ENCODE measurements at places on chromosomes 11 and 22.
A peak's percentile ranks its signal among the peaks of the same experiment; 100 is the strongest.

DNA sequence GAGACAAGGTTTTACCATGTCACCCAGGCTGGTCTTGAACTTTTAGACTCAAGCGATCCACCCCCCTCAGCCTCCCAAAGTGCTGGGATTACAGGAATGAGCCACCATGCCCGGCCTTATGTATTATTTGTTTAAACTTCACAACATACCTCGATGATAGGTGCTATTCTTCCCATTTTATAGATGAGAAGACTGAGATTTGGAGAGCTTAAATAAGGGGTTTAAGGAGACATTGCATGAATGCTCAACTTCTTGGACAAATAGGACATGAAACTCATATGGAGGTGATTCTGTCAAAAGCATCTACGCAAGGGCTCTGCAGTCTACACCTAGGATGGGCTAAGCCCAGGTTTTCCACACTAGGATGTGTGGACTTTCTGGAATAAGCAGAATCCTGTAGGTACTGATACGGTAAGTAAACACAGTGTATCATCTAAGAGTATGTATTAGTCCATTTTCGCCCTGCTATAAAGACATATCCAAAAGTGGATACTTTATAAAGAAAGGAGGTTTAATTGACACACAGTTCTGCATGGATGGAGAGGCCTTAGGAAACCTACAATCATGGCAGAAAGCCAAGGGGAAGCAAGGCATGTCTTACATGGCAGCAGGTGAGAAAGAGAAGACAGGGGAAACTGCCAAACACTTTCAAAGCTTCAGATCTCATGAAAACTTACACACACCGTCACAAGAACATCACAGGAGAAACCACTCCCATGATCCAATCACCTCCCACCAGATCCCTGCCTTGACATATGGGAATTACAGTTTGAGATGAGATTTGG lies 62.8 kb upstream of the CAPRIN1 start:
- no peak for DNase-seq

DNA sequence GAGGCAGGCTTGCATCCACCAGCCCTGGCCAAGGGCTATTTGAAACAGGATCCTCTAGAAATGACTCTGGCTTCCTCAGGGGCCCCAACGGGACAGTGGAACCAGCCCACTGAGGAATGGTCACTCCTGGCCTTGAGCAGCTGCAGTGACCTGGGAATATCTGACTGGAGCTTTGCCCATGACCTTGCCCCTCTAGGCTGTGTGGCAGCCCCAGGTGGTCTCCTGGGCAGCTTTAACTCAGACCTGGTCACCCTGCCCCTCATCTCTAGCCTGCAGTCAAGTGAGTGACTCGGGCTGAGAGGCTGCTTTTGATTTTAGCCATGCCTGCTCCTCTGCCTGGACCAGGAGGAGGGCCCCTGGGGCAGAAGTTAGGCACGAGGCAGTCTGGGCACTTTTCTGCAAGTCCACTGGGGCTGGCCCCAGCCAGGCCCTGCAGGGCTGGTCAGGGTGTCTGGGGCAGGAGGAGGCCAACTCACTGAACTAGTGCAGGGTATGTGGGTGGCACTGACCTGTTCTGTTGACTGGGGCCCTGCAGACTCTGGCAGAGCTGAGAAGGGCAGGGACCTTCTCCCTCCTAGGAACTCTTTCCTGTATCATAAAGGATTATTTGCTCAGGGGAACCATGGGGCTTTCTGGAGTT lies 13.3 kb downstream of the IL10RA start:
- no peak for DNase-seq

- DNase-seq: peak; percentile 12
These were observed 20.6 kb upstream of the MUC5B start for GRCh38 chr11:1202154-1202775.

- no peak for DNase-seq
These were observed 59.8 kb downstream of the NAV2 start for GRCh38 chr11:19772480-19772879.

DNA sequence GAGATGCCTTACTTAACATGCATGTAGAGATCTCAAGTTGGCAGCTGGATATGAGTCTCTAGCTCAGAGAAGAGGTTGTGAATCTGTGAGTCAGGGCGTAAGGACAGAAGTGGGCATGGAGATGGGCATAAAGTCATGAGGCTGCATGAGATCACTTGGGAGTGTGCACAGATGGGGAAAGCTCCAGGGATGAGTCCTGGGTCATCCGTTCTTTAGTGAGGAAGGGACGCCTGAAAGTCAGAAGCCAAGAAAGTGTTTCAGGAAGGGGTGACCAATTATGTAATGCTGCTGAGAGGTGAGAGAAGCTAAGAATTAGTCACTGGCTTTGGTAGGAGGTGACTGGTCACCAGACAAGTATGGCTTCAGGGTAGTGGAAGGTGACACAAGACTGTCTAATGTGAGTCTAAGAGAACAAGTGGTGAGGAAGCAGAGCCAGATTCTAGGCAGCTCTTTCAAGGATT lies 6.7 kb downstream of the ACP2 start:
- no peak for DNase-seq

DNA sequence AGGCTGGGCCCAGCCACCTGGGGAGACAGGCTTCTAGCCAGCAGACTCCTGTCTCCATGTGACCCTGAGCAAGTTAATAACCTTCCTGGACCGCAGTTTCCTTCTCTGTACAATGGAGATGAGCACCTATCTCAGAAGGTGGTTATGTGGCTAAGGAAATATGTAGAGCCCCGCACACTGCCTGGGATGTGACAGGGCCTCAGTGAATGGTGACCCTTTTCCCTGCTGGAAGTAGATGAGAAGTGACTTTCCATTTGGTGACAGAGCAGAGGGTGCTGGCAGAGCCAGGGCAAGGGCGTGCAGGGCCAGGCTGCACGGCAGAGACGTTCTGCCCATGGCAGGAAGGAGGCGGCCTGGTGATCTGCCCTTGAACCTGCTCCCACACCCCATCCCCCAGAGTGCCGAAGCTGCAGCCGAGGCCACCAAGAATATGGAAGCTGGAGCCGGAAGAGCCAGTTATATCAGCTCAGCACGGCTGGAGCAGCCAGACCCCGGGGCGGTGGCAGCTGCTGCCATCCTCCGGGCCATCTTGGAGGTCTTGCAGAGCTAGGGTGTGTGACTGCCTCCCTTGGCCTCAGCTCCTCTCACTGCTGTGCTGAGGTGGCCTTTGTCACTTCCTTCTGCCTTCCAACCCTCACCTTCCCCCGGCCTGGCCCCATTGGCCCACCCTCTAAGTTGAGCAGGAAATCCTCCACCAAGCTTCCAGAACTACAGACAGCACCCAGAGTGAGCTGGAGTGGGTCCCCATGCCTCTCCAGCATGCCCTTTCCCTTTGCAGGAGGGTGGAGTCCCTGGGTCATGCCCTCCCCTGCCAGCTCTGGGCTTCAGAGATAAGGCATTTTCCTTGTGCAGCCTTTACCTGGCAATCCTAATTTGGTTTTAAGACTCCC lies 13.2 kb downstream of the TKFC start:
- DNase-seq: peak; percentile 11

DNA sequence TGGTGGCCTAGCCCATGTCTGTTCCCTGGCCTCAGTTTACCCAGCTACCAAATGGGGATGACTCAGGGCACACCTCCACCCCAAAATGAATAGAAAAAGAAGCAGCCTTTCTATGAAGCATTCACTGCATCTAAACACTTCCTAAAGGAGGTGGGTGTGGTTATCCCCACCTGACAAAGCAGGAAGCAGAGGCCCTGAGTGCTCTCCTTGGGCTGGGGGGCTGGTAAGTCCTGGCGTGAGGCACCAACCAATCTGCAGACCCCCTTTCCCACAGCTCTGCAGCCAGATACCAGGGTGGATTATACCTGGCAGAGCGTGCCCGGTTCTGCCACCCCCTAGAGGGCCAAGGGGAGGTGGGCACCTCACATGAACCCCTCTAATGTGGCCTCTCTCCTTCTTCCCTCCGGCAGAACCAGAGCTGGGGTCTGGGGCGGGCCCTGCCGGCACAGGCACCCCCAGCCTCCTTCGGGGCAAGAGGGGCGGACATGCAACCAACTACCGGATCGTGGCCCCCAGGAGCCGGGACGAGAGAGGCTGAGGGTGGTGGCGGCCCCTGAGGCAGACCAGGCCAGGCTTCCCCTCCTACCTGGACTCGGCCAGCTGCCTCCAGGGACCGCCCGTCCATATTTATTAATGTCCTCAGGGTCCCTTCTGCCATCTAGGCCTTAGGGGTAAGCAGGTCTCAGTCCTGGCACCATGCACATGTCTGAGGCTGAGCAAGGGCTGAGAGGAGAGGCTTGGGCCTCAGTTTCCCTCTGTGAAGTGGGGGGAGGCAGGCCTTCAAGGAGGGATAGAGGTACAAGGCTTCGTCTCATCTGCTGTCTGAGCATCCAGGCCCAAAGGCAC lies 9.2 kb downstream of the RHBDD3 start:
- DNase-seq: no peak

GRCh38 chr11:45405916-45406670 lies 120.0 kb upstream of the SYT13 start:
- DNase-seq: no peak

DNA sequence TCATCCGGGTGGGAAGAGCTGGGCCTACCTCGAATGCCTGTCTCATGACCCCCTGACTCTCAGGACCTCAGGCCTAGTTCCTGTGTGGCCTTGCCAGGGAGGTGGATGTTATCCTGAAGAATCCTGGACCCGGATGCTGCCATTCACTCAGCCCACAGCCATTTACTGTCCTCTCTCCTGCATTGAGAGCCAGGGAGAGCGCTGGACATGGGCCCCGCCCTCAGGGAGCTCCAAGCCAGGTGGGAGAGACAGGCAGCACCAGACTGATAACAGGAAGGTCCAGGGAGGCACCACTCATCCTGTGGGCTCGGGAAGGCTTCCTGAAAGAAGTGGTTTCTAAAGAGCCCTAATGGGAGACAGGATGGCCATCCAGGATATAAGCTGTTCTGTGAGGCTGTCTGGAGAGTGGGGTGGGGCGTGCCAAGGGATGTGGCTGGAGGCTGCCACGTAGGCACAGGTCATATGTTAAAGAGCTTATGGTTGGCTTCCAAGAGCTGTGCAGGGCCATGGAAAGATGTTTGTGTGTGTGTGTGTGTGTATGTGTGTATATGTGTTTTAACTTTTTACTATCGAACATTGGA lies 8.6 kb downstream of the SERPINH1 start:
- DNase-seq: no peak

DNA sequence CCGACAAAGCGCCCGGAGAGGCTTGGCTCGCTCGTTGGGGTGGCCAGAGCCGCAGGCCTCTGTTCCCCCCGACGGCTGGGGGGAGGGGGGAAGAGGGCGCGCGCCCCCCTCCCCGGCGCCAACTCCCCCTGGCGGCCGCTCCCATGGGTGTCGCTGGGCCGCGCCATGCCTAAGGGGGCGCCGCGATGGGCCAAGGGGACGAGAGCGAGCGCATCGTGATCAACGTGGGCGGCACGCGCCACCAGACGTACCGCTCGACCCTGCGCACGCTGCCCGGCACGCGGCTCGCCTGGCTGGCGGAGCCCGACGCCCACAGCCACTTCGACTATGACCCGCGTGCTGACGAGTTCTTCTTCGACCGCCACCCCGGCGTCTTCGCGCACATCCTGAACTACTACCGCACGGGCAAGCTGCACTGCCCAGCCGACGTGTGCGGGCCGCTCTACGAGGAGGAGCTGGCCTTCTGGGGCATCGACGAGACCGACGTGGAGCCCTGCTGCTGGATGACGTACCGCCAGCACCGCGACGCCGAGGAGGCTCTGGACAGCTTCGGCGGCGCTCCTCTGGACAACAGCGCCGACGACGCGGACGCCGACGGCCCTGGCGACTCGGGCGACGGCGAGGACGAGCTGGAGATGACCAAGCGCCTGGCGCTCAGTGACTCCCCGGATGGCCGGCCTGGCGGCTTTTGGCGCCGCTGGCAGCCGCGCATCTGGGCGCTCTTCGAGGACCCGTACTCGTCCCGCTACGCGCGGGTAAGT lies 1.4 kb downstream of the KCNC1 start:
- DNase-seq: no peak

DNA sequence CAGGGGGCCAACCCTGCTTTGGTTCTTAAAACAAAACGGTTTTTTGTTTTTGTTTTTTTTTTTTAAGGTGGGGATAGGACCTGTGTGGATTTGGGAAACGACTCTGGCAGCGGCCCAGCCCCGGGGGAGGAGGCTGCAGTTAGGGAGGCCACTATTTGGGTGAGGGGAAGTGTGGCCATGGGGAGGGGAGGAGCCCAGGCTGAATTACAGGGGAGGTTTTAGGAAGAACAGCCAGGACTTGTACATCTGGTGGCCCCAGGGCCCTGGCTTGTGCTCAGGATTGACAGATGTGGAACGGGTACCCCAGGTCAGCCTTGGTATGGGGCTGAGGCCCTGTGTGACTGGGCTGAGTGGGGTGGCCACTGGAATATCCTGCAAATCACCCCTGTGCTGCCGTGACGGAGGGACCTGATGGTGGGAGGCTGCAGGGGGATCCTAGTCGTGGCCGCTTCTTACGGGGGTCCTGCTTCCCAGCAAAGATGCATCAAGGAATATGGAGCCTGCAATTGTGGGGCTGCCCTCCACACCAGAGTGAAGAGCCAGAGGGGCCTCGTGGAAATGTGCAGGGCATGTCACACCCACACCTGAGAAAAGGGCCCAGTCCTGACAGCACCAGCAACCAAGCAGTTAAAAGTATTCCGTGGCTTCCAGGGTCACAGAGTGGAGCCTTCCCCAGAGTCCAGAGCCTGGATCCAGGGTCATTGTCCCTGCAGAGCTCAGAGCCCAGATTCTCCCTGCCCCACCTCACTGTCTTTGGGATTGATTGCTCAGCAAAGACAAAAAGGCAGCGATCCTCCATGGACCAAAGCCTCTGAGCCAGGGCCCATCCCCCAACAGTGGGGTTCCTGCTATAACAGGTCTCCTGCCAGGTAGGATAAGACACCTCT lies 55.2 kb upstream of the WNT7B start:
- no peak for DNase-seq

- DNase-seq: no peak
These were observed 35.3 kb upstream of the SC5D start for GRCh38 chr11:121257289-121257688.
